ENCODE measurements at places on chromosomes 12 and 14.

GRCh38 chr12:124663206-124663605 is 95.8 kb upstream of the NCOR2 start:
- DNase-seq: no peak

DNA sequence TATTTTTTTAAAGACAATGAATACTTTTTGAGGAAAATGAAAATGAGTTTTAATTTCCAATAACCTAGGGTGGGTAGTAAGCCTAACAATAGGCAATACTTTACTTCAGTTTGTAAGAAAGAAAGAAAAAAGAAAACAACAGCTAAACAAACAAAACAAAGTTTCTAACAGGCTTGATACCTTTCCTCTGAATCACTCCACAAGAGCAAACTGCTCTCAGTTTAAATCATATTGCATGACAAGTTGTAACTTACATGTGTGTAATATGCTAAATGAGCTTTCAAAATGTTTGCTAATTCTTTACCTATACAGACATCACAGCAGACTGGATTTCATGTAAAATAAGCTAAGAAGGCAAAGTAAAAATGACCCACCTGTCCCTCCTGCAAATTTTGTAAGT is 6.7 kb upstream of the LMO3 start:
- no peak for DNase-seq

GRCh38 chr12:20403230-20403629 is 34.9 kb downstream of the PDE3A start:
- DNase-seq: no peak

DNA sequence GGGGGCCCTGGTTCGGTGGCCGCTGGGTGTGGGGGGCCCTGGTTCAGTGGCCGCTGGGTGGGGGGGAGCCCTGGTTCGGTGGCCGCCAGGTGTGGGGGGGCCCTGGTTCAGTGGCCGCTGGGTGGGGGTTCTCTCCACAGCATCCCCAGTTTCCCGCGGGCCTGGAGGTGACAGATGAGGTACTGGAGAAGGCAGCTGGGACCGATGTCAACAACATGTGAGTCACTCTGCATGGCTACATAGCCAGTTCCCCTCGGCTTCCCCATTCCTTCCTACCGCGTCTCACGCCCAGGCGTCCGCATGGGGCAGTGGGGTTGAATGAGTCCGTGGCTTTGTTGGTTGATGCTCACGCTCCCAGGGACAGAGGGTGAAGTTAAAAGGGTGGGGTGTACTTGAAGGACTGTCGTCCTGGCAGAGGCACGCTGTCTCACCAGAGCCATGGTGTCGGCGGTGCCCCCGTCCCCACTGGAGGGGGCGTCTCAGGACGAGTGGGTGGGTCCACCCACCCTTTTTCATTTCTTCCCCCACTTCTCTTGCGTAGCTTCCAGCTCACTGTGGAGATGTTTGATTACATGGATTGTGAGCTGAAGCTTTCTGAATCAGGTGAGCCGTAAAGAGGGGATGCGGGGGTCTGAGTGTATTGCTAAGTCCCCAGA is 15.6 kb downstream of the HIP1R start:
- DNase-seq: no peak

DNA sequence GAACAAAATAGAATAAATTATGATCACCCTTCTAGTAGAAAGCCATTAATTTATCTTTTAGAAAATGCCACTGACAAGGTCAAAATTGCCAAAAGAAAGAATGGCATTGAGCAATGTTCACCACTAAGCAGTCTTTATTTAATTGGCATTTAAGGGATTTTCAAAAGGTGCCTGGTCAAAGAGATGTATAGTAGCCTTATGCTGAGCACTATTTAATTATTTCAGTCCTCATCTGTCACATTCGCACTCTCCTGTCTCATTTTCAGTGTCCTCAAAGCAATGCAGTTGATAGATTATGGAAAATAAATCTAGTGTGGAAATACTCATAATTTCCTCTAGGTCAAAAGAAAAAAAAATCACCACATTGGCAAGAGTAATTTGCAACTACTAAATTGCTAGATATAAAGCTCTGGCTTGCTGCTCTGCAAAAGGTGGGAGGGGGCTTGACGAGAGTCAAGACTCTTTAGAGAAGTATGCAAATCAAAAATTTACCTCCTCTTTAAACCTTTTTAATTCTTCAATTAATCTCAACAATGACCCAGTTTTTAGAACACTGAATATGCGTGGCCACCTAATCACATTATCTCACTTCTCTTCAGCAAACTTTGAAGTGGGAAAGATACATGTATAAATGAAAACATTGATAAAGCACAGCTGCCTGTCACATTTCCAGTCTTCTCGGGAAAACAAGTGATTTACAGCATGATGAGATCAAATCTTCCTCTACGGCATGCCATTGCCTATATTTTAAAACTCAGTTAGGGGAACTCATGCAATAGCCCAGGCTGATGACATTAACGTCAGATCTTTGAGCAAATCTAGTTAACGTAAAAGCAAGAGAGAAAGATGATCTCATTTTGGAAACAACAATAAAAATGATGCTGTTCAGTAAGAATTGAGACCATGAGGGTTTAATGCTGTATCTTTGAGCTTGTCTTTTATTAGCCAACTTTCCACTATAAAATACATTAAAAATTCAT is 373.1 kb upstream of the DCN start:
- no peak for DNase-seq

DNA sequence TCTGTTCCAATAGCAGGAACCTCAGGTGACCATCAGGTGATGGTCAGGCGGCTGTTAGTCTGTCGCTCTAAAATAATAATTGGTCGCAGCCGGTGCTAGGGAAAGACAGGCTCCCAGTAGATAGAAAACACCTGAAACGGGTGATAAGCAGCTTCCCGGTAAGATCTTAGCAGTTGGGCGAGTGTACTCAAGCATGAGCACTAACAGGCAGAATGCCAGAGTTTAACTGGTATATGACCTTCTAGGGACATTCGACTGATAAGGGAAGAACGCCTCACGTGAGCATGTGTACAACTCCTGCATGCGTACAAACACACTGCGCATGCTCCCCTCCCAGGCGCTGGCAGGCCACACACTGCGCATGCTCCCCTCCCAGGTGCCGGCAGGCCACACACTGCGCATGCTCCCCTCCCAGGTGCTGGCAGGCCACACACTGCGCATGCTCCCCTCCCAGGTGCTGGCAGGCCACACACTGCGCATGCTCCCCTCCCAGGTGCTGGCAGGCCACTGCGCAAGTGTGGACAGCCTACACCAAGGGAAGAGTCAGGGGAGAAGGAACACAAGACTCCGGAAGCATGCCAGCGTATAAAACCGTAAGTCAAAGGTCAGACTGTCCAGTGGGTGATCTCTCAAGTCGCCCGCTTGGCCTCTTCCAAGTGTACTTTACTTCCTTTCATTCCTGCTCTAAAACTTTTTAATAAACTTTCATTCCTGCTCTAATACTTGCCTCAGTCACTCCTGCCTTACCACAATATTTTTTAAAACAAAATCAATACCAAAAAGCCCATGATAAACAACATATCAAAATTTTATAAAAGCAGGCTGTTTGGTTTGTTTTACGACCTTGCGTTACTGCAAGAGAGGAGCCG is 24.5 kb downstream of the GPRC5D start:
- DNase-seq: peak; percentile 19

DNA sequence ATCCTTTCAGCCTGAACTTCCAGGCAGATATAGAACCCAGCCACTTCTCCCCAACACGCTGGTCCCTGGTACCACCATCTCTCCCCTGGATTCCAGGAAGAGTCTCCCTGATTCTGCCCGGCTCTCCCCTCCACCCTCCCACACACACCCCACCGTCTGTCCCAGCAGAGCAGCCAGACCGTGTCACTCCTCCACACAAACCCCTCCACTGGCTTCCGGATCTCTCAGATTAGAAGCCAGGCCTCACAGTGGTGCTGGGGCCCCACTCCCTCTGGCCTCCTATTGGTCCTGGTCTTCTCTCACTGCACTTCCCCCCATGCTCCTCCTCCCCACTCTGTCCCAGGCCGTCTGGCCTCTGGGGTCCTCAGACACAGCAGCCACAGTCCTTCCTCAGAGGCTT is 52.4 kb upstream of the CDKN3 start:
- DNase-seq: no peak

GRCh38 chr14:99562856-99563748 is 40.9 kb downstream of the CCDC85C start:
- no peak for DNase-seq

- no peak for DNase-seq
These were observed 505 bp upstream of the DENND5B start for GRCh38 chr12:31591380-31591901.

GRCh38 chr12:116065606-116066005 is 211.9 kb downstream of the MED13L start:
- DNase-seq: no peak

DNA sequence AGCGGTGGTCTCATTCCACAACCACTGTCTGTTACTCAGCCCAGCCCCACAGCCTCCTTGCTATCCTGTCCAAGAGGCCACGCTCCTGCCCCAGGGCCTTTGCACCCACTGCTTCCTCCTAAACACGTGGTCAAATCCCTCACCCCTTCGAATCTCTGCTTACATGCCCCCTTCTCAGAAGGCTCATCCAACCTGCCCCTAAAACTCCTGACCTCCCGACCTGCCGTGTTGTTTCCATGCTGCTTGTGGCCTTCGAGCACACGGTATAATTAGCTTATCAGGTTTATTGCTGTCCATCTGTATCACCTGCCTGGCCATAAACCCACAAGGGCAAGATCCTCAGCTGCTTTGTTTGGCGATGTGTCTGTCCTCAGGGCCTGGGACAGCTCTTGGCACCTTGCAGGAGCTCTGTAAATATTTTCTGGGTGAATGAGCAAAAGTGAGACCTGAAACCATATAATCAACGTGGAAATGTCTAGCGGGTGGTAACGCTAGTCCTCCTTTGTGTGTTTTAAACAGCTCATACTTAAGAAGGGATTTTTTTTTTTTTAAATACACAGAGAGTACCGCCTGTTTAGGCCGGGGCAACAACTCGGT is 36.0 kb downstream of the SCARB1 start:
- no peak for DNase-seq

DNA sequence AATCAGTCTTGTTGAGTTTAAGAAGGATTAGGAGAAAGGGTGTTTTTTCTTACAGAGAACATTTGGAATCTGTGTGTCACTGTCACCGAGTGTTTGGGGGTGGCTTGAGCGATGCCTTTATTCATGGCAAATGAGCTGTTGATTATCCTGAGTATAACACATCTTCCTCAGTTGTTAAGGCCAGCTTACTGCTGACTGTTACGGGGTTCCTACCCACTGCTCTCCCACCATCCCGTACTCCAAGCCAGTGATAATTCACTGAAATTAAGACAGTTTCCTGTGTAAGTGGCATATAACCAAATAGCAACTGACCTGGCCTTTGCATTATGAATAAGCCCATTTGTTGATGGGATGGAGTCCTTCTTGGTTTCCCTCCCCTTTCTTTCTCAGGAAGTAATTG is 9.5 kb downstream of the ESRRB start:
- no peak for DNase-seq

- DNase-seq: no peak
These were observed 271.0 kb downstream of the ERC1 start for GRCh38 chr12:1262011-1262410.

DNA sequence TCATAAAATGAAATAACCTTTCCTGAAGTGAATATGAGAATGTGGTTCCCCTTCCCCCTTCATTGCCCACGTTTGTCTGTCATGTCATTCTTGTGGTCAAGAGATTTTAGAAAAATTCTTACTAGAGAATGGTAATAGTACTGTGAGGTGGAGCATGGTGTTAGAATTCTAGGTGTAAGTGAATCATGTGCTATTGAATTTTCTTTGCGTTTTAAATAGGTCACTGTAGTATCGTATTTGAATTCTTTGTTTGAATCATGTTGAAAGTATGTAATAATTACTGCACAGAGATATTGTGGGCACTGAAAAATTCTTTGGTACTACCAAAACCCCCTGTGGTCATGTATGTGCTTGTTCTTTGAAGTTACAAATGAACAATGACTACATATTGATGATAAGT is 49.9 kb downstream of the FUT8 start:
- peak; percentile 62 for DNase-seq

DNA sequence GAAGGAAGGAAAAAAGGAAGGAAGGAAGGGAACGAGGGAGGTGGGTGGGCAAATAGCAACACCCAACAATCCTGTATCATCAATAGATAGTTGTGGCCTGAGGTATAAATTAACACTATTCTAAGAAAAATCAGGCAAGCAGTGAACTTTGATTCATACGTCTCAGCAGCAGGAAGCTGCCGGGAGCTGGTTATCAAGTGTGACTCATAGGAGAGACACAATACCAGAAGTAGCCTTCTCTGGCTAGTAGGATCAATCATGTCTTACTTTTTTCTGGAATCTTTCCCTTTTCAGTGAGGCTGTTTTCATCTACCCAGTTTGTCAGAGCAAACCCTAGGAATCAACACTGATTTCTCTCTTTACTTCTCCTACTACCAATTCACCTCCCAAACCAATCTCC is 780.5 kb downstream of the NRXN3 start:
- no peak for DNase-seq

GRCh38 chr12:3319723-3320492 is 171.1 kb upstream of the PRMT8 start:
- no peak for DNase-seq

DNA sequence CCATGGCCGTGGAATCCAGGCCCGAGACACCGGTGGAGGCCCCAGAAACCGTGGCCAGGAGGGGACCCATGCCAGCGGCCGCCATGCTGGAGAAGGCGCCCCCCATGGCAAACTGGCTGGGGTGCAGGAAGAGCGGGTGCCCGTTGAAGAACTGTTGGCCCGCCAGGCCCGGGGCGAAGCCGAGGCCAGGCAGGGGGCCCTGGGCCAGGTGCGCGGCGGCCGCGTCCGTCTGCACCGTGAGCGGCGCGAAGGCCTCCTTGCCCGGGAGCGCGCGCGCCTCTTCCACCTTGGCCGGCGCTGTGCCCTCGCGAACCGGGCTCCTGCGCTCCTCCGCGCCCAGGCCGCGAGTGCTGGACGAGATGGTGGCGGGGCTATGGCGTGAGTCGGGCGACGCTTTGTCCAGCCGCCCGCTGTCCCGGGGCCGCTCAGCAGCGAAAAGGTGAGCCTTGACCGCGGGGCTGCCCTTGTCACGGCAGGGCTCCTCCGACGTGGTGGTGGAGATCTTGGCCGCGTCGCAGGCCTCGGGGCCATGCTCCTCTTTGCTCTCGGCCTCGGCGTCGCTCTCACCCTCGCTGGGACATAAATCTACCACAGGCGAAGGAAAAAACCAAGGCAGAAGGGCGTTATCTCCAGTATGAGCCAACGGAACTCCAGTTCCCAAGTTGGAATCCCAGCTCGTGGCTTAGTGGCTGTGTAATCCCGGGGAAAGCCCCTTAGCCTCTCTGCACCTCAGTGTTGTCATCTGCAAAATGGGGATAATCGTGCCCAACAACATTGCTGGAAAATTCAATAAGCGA is 9.5 kb downstream of the TBX3 start:
- no peak for DNase-seq

GRCh38 chr12:53552361-53553327 is 45.4 kb upstream of the NPFF start:
- DNase-seq: no peak

Data from non-pigmented ciliary epithelial cell (primary cell).